ENCODE measurements at places on chromosomes 2 and 18.

- DNase-seq, result no peak
These were observed 65.9 kb downstream of the TMEM247 start for GRCh38 chr2:46545015-46545839.

- DNase-seq, result no peak
These were observed 17.5 kb downstream of the STEAP3 start for GRCh38 chr2:119241205-119241532.

GRCh38 chr2:208698114-208698513 is 291.5 kb downstream of the PTH2R start:
- DNase-seq, result no peak

- DNase-seq, result no peak
These were observed 157.2 kb downstream of the RNF152 start for GRCh38 chr18:61735564-61736102.

DNA sequence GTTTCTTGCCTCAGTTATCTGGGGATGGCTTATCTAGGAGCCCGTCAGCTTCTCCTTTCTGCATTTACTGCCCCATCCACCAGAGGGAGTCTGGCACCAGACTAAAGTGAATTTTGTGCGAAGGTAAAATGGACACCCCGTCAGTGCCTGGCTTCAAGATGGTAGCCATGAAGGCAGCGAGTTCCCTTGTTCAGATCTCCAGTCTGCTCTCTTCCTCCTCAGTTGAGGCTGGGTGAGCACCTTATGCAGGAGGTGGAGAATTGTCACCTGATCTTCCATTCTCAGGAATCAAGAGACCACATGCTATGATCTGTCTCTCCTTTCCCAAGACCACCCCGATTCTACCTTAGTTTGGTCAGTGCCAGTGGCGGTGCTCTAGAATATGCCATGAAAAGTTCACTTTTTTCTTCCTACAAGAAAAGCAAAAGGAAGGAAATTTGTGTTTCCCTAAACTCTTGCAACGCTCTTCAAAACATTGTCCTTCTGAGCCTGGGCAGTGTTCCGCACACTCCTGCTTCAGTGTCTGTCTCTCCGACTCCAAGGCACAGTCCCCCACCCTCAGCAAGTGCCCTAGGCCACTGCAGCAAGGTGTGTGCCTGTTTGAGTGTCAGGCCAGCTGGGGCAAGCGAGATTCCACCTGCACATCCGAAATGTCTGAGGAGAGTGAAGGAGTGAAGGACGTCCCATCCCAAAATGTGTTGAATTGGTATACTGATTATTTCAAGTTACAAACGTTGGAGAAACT is 168.6 kb downstream of the SS18 start:
- DNase-seq, result peak; percentile 47

- DNase-seq, result no peak
These were observed 10.7 kb downstream of the DOCK10 start for GRCh38 chr2:225031599-225031998.

DNA sequence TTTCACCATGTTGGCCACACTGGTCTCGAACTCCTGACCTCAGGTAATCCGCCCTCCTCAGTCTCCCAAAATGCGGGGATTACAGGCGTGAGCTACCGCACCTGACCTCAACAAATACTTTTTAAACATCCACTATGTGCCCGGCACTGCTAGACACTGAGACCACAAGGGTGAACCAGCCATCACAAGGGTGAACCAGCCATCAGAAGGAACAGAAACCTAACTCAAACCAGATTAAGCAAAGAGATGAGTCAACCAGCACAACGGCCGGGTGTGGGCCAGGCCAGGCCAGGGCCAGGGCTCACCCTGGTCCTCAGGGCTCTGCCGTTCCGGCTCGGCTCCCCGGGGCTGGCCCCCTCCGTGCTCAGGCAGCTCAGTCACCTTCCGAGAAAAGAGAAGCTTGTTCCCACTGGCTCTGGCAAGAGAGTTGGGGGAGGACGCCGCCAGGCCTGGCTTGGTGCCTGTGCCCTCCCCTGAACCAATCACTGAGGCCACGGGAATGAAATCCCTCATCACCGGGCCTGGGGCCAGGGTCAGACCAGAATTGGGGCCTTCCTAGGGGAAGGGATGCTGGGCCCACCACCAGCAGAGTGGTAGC is 4.4 kb downstream of the TEX44 start:
- DNase-seq, result no peak

DNA sequence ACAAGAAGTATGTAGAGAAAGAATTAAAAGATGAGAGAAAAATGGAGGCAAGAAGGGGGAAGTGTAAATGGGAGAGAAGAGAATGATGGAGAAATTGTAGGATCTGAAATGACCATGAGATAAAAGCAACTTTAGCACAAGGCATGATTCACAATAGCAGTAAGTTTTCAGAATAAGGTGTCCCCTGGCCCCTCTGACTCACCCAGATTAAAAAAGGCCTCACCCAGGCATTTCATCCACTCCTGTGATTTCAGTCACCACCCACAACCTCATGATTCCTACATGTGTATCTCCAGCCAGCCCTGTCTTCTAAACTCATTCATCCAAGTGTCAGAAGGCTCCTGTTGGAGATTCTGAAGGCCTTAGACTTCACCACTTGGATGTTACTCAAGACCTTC is 56.6 kb downstream of the SP100 start:
- no peak for DNase-seq

DNA sequence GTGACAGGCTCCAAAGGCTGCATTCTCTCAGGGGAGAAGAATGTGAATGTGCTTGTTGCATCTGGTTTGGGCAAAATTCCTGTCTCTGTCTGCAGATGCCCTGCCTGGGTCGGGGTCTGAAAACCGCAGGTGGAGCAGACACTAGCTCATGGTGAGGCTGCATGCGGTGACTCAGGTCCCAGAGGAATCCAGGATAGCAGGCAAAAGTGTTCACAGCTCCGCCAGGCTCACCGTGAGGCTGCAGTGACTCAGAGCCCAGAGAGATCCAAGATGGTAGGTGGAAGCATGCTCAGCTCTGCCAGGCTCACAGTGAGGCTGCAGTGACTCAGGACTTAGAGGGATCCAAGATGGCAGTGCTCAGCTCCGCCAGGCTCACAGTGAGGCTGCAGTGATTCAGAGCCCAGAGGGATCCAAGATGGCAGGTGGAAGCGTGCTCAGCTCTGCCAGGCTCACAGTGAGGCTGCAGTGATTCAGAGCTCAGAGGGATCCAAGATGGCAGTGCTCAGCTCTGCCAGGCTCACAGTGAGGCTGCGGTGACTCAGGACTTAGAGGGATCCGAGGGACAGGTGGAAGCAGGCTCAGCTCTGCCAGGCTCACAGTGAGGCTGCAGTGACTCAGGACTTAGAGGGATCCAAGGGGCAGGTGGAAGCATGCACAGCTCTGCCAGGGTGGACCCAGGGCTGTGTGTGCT is 200.5 kb downstream of the ACKR3 start:
- no peak for DNase-seq

DNA sequence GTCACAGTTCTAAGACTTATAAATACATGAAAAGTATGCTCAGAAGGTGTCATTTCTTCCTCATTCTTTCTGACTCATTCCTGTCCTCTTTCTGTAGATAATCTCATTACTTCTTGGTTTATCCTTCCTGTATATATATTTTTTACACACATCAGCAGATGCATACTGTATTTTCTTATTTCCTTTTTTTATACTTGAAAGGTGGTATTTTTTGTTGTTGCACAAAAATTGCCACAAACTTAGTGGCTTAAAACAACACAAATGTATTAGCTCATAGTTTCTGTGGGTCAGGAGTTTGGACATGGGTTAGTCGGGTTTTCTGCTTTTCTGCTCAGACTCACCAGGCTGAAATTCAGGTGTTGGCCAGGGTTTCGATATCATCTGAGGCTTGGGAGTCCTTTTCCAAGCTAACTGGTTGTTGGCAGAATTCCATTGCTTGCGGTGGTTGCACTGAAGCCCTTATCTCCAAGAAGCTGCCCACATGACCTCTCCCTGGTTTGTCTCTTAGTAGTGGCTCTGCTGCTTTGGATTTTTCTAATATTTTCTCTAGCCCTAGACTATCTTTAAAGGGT is 162.6 kb downstream of the FMNL2 start:
- no peak for DNase-seq

DNA sequence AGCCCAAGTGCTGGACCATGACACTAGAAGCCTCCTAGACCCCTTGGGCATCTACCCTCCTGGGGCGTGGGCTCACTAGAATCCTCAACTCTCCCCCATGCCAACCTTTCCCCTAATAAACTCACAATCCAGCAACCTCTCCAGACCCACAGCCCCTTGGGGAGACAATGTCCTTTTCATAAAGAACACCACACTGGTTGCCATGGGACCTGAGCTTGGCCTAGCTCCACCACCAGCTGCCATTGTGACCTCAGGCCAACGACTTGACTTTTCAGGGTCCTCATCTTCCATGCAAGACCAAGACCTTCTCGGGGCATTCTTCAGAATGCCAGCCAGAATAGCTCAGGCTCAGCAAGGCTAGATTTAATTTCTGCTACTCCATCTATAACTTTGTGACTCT is 128.1 kb upstream of the NPAS2 start:
- DNase-seq, result no peak

GRCh38 chr2:65661980-65662653 is 229.7 kb upstream of the SPRED2 start:
- DNase-seq, result no peak

GRCh38 chr2:150698016-150698661 is 210.7 kb upstream of the RND3 start:
- DNase-seq, result no peak

DNA sequence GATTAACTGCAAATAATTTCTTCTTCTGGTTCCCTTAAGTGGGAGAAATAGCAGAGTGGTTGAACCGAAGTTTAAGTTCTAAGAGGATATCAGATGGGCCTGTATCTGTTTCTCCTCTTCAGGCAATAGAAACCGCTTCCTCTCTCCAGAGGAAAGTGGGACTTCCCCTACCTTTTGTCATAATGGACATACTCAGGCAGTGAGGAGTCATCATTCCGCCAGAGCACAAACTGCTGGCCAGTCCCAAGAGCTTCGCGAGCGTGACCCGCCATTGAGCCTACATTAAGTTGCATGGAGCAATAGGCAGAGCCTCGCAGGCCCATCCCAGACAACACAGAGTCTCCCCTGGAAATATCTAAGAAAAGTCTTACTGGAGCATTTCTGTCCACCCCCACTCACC is 158.9 kb downstream of the LDLRAD4 start:
- DNase-seq, result no peak

DNA sequence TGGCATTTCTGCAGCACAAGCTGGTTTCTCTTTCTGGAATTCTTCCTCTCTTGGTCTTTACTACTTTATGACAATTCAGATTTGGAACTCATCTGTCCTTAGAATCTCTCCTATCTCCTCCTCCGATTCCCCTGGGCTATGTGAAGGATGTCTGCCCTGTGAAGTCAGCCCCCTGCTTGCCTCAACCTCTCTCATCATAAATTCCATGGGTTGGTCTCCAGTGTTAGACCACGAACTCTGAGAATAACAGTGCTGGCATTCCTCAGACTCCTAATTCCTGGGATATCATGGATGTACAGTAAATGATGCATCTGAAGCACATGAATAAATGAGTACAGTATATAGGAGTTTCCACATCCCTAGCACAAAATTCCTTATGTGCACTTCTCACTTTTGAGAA is 21.0 kb upstream of the CYRIA start:
- no peak for DNase-seq

DNA sequence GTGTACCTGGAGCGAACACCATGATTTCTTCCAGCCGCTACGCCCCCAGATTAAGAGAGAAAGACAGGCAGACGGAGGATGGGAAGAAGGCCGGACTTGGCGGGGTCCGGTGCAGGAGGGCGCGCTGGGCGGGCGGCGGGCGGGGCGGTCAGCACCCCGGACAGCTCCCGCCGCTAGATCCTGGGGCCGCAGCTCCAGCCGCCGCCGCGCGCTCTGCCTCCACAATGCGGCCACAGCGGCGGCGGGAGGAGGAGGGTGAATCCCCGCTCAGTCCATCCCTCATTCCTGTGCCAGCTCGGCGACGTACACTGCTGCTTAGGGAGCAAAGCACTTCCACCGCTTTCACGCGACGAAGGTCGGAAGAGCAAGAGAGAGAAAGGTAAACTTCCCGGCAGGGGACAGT is at the start of gene AKAIN1:
Gene AKAIN1 (minus strand): TSS at position 226 of the 403 bp plus-strand sequence. CDS start 204 bp downstream, at position 22.
- no peak for DNase-seq

DNA sequence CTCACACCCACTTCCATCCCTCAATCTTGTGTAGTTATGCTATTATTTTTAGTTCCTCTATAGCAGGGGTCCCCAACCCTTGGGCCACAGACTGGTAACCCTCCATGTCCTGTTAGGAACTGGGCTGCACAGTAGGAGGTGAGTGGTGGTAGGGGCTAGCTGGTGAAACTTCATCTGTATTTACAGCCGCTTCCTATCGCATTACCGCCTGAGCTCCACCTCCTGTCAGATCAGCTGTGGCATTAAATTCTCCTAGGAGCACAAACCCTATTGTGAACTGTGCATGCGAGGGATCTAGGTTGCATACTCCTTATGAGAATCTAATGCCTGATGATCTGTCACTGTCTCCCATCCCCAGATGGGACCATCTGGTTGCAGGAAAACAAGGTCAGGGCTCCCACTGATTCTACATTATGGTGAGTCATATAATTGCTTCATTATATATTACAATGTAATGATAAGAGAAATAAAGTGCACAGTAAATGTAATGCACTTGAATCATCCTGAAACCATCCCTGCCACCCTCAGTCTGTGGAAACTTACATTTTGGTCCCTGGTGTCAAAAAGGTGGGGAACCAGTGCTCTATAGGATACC is 1.6 kb upstream of the RAB11FIP5 start:
- DNase-seq, result no peak

DNA sequence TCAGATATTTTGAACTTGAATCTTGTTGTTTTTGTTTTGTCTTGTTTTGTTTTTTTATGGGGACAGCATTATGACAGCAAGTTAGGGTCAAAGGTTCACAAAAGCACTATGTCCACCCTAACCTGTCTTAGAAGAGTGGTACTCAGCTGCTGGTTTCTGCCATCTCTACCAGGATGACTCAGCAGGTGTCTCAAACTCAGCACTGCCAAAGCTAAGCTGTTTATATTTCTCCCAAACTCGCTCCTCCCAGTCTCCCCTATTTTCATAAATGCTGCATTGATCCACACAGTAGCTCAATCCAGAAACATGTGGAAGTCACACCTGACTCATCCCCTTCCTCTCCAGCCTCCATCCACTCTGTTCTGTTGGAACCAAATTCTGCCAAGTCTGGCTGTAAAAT is 134.9 kb downstream of the ZBTB7C start:
- no peak for DNase-seq

DNA sequence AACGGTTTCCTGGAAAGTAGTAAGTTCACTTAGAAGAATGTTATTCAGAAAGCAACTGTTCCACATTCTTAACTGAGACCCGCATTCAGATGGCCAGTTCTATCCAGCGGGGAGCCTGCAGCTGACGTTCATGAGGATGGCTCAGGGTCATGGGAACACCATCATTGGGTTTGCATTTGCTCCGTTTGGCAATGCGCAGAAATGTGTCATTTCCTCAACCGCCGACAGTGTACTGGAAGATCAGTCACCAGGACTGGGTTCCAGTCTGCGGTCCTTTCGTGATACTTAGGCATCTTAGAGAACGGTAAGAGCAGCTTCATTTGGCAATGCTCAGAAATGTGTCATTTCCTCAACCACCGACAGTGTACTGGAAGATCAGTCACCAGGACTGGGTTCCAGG is 104.0 kb downstream of the DNER start:
- DNase-seq, result no peak

GRCh38 chr2:69801745-69802290 is 27.6 kb upstream of the GMCL1 start:
- DNase-seq, result no peak

- DNase-seq, result no peak
These were observed 558 bp upstream of the CEP192 start for GRCh38 chr18:12990641-12990966.
